ENCODE measurements at places on chromosomes 16 and 17.

DNA sequence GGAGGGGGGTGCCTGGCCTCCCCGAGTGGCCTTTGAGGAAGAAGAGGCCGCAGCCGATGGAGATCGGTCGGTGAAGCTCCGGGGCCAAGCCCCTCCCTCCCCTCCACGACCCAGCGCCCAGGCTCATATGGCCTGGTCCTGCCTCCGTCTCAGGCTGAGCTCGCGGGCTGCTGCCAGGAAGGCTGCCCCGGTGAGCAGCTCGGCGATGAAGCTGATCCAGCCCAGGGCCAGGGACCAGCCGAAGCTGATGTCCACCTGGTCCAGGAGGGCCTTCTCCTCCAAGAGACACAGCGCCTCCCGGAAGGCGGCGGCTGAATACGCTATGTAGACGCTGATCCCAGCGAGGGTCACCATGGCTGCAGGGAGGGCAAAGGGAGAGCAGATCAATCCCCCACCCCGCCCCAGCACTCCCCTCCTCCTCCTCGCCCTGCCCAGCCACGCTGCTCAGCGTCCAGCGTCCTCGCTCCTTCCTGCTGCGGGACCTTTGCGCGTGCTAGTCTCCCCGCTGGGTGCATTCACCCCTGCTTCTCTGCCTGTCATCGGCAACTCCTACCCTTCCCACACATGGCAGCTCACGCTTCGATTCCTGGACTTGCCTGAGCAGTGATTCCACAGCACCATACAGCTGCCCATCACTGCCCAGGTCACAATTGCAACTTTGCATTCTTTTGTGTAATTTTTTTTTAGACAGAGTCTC, 20.5 kb downstream of the TMEM114 start:
- DNase-seq: no peak

DNA sequence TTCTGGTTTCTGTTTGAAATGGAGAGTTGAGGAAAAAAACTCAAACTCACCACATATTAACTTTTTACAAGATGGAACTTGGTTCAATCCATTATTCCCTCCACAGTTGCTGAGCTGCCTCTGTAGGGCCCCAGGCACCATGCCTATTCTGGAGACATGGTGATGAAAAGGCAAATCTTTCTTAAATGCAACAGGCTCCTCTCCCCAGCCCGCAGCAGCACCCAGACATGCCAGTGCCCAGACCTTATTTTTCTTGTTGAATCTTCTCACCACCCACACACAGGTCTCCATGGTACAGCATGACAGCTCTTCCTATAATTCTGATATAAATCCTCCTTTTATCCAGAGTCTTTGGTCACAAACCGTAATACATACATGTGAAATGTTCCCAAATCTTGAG, 7.6 kb downstream of the CYTH1 start:
- no peak for DNase-seq

DNA sequence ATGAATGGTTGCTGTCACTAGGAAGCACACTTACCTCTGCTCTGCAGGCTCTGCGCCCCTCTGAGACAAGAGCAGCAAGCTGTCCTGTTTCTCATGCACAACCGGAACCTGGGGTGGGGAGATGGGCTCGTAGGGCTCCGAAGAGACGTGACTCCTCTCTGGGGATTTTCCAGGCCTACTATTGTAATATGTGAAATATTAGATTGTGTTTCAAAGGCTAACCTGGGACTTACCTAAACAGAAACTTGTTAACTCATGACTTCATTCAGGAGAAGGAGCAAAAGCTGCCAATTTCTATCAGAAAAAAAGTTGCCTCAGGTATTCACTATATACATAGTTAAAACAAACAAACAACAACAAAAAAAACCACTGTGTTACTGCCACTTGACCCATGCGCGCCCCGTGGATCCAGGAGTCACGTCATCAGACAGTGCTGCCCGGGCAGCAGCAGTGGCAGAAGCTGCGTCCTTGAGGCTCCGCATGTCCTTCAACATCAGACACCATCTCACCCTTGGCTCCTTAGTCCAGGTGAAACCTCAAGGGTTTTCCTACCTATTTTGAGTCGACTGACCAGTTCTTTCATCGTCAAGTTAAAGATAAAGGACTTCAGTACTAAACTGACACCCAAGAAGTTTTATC, 49.3 kb downstream of the TTC19 start:
- DNase-seq: no peak

DNA sequence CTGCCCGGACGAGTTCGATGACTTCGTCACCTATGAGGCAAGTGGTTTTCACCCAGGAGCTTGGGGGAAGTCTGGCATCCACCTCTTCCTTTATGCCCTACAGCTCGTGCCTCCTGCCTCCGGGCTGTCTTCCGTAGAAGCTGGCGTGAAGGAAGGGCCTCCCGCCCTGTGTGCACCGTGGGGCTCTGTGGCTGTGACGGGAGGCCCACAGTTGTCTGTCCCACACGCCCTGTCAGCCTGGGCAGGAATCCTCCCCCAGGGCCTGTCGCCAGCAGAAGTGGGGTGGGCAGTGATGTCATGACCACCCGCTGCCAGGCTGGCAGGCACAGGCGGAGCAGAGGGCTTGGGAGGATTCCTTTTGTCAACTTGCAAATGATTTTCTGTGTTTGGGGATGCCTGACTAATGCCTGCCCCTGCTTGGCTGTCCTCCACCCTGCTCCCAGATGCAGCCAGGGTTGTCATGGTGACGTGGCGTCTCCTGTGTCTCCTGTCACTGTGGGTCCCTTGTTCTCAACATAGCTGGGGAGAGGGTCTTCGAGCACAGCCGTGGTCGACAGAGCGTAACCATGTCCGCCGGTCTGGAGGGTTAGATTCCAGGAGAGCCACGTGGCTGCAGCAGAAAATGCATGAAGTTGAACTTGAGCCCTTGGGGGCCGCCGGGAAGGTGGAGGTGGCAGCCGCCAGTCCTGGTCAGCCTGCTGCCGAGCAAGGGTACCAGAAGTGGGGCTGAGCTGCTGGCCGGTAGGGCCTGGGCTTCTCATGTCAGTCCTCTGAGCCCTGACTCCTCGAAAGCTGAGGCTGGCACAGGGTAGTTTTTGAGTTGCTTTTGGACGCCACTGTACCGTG, 46.1 kb downstream of the RAB11FIP3 start:
- no peak for DNase-seq

DNA sequence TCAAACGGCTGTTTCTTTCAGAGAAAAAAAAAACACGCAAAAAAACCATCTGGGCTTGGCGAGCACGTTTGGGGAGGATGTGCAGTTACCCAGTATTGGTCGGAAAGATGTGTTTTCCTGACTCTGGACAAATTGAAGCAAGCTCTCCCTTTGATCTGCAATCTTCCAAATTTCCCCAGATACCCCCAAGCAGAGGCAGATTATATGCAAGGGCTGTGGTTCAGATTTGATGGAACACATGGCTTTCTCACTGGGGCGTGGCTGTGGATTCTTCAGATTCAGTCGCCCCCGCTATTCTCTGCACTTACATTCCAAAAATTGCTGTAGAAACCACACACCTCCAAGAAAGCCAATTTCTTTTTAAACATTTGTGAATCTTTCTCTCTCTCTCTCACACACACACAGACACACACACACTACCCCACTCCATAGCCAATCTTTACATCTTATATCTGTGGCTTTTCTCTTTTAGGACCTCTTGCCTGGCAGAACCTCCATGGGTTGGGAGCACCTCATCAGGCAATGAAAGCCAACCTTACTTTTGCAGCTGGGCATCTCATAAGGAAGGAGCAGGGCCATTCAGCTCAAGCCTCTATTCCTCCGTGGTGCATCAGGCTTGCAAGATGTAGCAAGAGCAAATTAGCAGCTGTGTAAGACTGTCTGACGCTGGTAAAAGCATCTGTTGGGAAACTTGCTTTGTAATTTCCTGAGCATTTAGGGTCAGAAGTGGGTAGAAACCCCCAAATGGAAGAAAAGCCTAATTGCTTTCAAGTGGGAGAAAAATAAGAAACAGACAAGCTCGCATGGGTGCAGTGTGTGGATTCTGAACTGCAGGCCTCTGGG, 103.9 kb upstream of the FAM20A start:
- no peak for DNase-seq

DNA sequence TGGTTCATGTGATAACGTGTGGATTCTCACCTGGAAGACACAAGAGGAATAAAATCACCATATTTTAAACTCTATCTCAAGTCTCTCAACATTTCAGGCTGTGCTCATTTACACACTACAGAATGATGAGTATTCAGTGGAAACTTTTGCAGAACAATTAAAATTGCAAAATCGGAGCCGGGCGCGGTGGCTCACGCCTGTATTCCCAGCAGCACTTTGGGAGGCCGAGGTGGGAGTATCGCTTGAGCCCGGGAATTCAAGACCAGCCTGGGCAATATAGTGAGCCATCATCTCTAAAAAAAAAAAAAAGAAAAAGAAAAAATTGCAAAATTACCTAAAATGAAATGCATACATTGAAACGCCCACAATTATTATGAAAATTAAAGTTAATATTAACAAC, 825.9 kb downstream of the KCNJ18 start:
- DNase-seq: no peak

- DNase-seq: peak; percentile 8
Measured at GRCh38 chr16:81447383-81448101, 2.9 kb downstream of the CMIP start.

DNA sequence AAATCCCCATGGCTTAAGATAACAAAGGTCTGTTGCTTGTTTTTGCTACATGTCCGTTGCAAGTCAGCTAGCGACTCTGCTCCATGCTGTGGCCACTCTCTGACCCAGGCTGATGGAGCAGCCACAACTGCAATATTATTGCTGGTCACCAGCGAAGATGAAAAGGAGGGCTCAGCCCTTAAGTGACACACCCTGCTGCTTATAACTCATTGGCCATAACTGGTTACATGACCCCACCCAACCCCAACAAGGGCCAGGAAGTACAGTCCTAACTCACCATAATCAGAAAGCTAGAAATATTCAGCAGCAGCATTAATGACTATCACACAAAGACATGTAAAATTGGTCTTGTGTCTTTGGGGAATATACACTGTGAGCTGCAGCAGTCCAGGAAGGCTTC, 224.3 kb downstream of the SOX9 start:
- no peak for DNase-seq

GRCh38 chr17:70353408-70354092, 184.2 kb downstream of the KCNJ2 start:
- DNase-seq: no peak

GRCh38 chr16:9096416-9096952, 5.0 kb downstream of the HAPSTR1 start:
- no peak for DNase-seq

GRCh38 chr17:38595892-38596291, 9.9 kb downstream of the SRCIN1 start:
- no peak for DNase-seq

DNA sequence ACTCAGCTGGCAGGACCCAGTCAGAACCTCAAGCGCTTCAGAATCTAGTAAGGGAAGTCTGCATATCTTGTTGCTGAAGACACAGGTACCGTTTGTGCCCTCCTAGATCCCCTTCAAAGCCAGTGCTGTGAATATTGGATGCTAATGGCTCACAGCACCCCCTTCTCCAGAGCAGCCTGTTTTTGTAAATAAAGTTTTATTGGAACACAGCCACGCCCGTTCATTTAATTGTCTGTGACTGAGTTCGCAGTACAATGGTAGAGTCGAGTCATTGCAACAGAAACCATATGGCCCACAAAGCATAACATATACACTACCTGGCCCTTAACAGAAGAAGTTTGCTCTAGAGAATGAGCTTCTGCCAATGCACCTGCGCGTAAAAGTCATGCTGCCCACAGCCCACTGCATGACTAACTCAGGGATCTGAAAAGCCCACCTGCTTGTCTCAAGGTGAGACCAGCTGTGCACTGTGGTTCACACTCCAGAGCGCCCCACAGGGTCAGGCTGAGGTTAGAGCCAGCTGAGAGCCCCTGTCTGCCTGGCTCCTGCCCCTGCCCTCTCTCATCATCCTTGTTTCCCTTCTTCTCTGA, 48.8 kb downstream of the AIPL1 start:
- DNase-seq: no peak

DNA sequence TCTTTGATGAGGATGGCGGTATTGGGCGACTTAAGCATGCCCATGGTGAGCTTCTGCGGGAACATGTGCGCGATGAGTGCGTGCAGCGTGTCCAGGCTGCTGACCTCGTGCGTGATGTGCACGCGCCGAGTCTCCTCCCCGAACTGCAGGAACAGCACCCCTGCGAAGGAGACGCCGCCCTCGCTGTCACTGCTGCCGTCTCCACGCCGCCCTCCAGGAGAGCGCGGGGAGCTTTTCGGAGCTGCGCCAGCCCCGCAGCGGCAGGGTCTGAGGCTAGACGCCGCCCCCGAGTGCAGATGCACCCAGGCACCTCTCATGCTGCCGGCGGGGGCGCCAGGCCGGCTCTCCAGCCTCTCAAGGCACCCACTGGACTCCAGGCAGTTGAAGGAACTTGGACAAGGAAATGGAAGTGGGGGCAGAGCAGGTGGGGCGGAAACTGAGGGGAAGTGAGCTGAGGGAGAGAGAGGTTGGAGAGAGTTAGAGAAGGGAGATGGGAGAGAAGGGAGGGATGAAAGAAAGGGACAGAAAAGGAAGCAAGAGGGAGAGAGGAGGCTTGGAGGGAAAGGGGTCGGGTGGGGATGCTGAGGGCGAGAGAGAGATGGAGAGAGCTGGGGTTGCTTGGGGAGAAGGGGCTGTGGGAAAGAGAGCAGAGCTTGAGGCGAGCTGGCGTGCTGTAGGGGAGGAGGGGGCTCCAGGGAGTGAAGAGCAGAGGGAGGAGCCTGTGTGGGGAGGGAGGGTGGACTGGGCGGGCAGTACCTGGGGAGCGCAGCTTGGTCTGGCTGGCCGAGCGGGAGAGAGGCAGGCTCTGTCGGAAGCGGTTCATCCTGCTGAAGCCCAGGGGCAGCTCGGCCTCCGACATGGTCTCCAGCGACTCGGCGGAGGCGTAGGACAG, 42.1 kb downstream of the SRCIN1 start:
- no peak for DNase-seq

DNA sequence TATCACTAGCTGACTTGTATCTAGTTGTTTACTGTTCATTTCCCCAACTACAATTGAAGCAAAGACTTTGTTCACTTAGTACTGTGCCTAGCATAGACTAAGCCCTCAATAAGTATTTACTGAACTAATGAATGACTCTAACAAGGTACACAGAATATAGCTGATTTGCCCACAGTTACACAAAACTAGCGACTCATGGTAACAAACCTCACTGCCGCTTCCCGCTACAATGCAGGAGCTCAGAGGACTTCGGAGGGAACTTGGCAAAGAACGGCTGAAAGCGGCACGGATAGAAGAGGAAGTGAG, 524 bp downstream of the EFTUD2 start:
- DNase-seq: no peak

DNA sequence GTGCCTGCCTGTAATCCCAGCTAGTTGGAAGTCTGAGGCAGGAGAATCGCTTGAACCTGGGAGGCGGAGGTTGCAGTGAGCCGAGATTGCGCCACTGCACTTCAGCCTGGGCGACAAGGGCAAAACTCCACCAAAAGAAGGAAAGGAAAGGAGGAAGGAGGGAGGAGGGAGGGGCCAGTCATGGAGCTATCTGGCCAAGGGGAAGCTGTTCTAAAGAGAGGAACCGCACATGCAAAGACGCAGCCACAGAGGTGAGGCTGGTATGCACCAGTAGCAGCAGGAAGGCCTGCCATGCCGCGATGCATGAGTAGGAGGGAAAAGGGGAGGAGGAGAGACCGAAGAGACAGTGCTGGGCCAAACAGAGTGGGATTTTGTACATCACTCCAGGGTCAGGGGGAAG, 35.9 kb downstream of the HSBP1 start:
- DNase-seq: no peak

GRCh38 chr17:14904386-14904785, 360.7 kb downstream of the PMP22 start:
- no peak for DNase-seq

Measured in DMS153 (cell line).